ENCODE measurements at places on chromosomes 6 and 20. TPM values are rescaled to one million over a fixed set of nuclear protein-coding genes. Genes with fewer than 3 reads are reported as not detected.

Gene OLIG3
- not detected for total RNA-seq

Gene IL17F
- total RNA-seq: not detected

Gene EYA4
- 13.7 TPM for total RNA-seq

Gene SLC17A9
- not detected for total RNA-seq

Gene LY86
- total RNA-seq: not detected

Gene EEF1E1
- 98.2 TPM for total RNA-seq

Gene EMILIN3
- 0.54 TPM for total RNA-seq

Gene COX7A2
- 279 TPM for total RNA-seq

Gene MYBL2
- total RNA-seq: 76.8 TPM

Gene FAM209A
- 0.25 TPM for total RNA-seq

Gene DPPA5
- not detected for total RNA-seq

Gene NKAIN4
- 6.8 TPM for total RNA-seq

Gene IRF4
- 0.32 TPM for total RNA-seq

Gene KCNG1
- 18.8 TPM for total RNA-seq

Gene CRYBG1
- 0.64 TPM for total RNA-seq

Gene C20orf96
- 9.4 TPM for total RNA-seq

Gene CDC5L
- 14.2 TPM for total RNA-seq

Gene CDKAL1
- total RNA-seq: 3.3 TPM

Gene ZC3H12D
- total RNA-seq: 0.07 TPM

Gene CFB
- 2.5 TPM for total RNA-seq

Gene SAMD3
- total RNA-seq: not detected

Gene RIPPLY2
- 0.41 TPM for total RNA-seq

Gene MCCD1
- not detected for total RNA-seq

Gene NEDD9
- total RNA-seq: 43.6 TPM

Gene SLC17A2
- not detected for total RNA-seq

Gene OSBPL2
- total RNA-seq: 18.6 TPM

Gene CLPSL2
- 0.60 TPM for total RNA-seq

Gene ME1
- 44.9 TPM for total RNA-seq

Gene BMP7
- 0.57 TPM for total RNA-seq

Gene RSPO4
- total RNA-seq: not detected

Gene TFAP2A
- 17.3 TPM for total RNA-seq

Gene TSPO2
- not detected for total RNA-seq

Gene FITM2
- total RNA-seq: 7.8 TPM

Gene FNDC11
- 0.11 TPM for total RNA-seq

Gene PDE7B
- 1.6 TPM for total RNA-seq

Gene LTA
- not detected for total RNA-seq

Gene CFAP206
- total RNA-seq: 0.56 TPM

Gene OR2W1
- not detected for total RNA-seq

Gene ENPP3
- total RNA-seq: not detected

Gene HLA-DRB5
- not detected for total RNA-seq

Gene RFX6
- total RNA-seq: not detected

Gene MAPK13
- total RNA-seq: 0.92 TPM

Gene BMP2
- 0.58 TPM for total RNA-seq

Gene PRRC2A
- 84.0 TPM for total RNA-seq

Gene TCP11
- total RNA-seq: not detected

Gene ANGPT4
- 0.03 TPM for total RNA-seq

Gene PAK5
- not detected for total RNA-seq

Gene FAM83C
- total RNA-seq: not detected

Data from A549 treated with DMSO at 1 μM for 4 hours (cell line).